C1 segment of cervical spinal cord (tissue), 14 donors: ENCODE measurements at places on chromosomes 2 and 18.

DNA sequence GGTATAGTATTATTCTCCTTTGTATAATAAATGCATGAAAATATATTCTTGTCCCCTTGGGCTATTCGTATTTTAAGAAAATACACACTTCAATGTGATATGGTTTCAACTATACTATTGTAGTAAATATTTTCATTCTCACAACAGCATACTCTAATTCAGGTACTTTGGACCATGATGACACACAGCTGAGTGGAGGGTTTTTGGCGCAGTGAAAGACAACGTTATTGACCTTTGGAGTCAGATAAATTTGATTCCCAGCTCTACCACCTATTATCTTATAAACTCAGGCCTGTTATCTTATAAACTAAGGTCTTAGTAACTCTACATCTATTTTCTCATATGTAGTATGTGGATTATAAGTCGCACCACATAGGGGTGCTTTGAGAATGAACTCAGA, 895.9 kb upstream of the DDX18 start:
- DNase-seq, result no peak

DNA sequence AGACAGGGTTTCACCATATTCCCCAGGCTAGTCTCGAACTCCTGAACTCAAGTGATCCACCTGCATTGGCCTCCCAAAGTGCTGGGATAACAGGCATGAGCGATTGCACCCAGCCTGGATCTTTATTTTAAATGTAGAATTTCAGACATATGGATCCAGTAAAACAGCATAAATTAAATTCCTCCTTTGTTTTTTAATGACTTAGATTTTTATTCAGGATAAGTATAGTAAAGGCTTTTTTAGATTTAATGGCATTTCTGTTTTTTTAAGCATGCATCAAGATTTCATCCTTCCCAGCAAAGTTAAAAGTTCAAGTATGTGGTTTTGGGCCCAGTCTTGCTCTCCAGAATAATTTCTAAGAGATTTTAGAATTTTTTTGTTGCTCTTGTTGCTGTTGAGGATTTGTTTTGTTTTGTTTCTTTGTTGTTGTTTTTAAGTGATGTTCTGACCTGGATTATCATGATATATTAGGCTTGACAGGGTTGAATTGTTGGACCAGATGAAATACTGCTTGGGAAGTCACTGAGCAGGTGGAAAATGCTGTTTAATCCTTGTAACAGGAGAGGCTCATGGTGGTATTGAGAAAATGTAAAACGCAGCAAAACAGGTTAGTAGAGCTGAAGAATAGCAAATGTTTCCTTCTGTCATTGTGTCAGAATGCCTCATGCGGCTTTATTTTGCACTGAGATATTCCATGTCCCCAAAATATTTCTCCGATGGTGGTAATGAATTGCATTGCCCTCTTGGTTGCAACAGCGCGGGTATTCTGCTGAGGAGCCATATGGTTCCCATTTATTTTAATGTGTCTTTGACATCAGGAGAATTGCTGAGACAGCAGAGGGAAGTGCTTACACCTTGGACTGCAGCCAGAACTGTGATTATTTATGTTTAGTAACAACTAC, 147.9 kb downstream of the GALNT3 start:
- no peak for DNase-seq

DNA sequence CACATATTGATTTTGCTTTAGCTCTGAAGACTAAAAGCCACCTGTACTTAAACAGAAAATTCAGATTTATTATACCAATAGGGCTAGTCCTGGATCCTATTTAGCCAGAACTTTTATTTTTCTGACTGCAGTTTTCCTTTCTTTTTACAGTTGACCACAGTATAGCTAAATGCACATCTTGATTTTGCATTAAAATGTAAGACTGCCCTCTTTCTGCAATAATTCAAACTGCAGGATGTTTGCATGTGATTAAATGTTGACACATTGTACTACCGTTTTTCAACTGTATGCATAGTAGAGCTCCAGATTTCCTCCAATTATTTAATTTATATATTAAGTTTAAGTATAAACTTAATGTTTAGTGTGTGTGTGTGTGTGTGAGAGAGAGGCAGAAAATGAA, 1262.9 kb downstream of the SUCLG1 start:
- DNase-seq, result no peak

DNA sequence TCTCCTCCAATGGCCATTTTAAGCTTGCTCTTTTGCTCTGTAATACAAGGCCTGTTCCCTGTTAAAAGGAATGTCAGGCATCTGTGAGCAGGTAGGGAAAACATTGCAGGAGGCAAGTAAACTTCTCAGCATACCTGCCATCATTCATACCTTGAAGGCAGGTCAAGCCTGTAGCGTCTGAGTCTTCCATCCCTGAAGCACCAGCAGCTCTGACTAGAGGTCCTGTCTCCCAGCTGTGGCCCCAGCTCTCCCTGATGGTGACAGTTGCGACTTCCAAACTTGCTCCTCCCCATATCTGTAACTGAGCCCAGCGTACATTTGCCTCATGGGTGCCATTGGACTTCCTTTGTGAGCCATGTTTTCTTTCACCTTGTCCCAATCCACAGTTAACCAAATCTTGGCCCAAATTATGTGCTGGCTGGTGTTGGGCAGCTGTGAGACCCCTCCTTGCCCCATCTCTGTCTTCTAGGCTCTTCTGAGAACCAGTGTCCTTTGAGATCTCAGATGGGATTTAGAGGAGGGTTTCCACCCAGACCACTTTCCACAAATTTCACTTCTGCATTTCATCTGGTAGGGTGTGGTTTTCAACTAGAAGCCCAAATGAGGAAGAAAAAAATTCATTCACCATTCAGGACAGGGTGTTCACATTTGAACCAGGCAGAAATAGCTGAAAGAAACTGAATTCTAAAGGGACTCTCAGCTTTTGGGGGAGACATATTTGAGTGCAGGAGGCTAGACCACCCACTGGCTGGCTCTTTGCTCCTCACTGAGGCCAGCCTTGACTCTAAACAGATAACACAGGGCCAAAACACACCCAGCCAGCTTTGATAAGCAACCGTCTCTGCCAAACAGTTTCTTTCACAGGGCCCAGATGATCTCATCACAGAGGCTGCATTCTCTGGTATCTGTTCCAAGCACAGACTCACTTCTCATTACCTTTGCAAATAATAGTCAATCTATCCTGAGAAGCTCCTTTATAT, 66.4 kb upstream of the MSH2 start:
- no peak for DNase-seq

DNA sequence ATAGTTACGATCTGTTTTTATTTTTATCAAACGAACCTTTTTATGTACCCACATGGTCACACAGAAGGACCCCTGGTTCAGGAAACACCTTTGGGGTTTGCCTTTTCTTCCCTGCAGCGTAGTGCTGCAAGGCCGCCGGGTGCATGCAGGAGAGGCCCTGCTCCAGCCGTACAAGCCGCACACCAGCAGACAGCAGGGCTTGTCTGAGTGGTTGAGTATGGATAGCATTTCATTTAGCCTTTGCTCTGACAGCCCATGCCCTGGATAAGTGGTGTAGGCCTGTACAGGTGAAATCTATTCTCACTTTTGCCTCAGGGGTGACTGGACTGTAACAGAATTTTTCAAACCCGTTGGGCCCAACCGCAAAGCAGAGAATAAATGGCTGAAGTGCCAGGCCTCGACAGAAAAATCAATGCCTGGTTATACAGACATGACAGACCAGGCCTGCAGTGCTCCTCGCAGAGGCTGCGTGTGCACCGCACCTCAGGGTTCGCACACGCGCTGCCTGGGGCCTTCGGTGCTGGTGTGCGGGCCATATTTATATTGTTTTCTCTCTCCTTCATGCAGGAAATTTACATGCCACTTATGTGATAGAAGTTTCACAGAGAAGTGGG, 279.1 kb downstream of the ZNF407 start:
- no peak for DNase-seq

- DNase-seq, result no peak
Measured at GRCh38 chr2:218904176-218904575, 23.5 kb downstream of the WNT10A start.

- no peak for DNase-seq
Measured at GRCh38 chr2:36441816-36442215, 86.2 kb downstream of the CRIM1 start.

GRCh38 chr2:69213201-69213600, 173.8 kb downstream of the GFPT1 start:
- DNase-seq, result no peak

DNA sequence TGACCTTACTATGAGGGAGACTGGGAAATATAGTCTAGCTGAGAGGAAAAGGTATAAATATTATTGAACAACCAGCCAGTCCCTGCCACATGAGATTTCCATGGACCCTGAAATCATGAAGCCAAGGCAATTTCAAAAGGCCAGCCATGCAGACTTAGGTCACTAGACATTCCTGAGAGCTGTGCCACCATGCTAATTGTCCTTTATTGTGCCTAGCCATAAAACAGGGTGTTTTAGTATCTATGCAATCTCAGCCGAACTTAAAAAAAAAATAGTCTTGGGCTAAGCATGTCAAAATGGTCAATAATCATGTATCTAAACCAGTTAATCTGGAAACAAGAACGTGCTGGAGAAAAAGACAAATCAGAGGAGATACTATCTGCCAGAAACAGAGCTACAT, 269.5 kb downstream of the LNPK start:
- DNase-seq, result no peak

DNA sequence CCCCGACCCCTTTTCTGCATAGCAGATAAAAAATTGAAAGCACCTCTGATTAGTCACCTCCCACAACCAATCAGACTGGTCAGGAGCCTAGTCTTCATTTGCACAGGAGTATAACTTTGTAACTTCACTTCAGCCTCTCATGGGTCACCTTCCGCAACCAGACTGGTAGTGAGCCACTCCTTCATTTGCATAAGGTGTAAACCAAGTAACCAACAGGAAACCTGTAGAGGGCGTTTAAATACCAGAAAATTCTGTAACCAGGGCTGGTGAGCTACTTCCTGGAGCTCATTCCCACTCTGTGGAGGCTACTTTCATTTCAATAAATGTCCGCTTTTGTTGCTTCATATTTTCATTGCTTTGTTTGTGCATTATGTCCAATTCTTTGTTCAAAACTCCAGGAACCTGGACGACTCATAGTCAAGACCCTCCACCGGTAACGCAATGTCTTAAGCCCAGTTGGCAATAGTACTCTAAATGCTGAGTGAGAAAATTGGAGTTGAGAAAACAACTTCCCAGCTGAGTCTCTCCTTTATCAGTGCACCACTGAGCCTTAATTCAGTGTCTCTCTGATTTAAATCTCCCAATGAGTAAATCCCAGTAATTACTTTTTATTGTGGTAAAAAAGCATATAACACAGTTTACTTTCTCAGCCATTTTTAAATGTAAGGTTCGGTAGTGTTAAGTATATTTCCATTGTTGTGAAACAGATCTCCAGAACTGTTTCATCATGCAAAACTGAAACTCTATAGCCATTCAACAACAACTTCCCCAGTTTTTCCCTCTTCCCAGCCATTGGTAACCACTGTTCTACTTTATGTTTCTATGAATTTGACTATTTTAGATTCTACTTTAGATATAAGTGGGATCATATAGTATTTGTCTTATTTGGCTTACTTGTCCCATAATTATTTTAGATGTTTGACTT, 392.7 kb upstream of the SLC8A1 start:
- no peak for DNase-seq

DNA sequence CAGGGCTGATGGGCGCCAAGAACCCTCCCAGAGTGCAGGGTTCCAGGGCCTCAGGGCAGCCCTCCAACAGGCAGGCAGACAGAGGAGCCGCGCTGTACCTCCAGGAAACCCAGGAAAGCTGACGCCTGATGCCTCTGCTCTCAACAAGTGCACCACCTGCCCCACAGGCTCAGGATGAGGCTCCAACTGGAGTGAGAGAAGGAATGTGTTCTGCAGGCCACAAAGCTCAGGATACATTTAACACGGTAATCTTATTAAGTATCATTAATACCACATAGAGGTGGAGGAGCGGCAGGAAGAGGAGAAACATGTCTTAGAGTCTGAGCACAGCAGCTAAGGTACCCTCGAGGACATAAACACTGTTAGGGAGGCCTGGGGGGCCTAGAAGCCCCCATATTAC, 155.9 kb upstream of the CAPN13 start:
- DNase-seq, result no peak
